ENCODE measurements at places on chromosomes 1 and 21.

DNA sequence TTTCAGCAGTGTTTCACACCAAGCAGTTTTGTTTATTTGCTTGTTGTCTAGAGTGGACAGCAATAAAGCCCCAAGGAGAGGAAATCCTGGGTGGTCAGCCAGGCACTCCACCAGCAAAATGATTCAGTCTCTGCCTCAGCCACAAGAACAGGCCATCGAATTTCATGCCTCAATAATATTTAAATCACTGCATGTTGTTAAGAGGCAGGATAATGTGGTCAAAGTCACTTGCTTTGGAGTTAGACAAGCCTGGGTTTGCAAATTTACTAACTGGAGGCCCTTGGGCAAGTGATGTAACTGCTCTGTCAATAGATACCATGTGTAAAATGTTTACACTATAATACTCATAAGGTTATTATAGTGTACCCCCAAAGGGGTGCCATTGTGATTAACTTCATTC lies 349.6 kb downstream of the LMO4 start:
- DNase-seq, result no peak

DNA sequence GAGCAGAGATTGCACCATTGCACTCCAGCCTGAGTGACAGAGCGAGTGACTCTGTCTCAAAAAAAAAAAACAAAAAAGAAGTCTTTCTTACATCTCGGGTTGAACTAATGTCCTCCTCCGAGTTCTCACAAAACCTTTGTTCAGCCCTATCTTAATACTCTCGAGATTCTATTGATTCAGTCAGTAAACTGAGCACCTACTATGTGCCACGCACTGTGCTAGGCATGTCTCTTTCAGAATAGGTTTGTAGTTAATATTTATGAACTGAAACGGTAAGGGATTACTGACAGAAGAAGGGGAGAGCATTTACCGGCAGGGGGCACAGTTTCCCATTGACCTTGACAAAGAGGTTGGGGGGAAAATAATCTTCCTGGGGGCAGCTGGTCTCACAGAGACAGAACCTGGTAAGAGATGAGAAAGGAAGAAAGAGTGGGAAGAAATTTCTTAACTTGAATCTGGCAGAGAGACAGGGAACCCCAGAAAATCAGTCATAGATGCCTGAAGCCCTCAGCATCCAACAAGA lies 3.4 kb downstream of the PIAS3 start:
- no peak for DNase-seq

DNA sequence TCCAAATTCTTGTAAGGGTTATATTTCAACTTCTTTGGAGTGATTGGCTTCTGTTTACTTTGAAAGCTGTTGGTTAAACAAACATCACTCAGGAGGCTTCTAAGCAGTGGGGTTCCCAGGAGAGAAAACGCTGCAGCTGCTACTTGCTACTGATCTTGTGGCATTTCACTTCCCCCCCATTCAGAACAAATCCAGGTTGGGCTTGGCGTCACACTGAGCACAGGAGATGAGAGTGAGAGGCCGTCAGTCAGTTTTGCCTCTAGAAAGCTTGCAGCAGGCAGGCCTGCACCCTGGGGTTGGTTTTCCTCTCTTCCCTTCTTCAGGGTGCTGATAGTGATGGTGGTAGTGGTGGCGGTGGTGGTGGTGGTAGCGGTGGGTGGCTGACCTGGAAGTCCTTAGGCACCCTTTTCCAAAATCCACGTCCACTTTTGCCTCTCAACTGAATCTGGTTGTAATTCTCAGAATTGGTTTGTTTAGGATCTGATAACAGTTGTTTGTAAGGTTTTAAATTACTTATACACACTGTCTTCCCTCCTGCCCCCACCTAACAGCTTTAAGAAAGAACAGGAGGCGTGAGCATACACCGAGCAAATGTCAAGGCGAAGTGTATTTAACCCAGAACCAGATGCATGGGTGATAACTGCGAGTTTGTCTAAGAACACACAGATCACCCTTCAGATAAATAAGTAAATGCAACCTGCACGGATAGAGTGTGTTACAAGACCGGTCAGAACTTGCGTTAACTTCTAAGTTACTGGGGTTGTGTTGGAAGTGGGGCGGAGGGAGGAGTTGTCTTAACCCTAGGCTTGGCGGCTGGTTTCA lies 3.2 kb upstream of the PROX1 start:
- no peak for DNase-seq

DNA sequence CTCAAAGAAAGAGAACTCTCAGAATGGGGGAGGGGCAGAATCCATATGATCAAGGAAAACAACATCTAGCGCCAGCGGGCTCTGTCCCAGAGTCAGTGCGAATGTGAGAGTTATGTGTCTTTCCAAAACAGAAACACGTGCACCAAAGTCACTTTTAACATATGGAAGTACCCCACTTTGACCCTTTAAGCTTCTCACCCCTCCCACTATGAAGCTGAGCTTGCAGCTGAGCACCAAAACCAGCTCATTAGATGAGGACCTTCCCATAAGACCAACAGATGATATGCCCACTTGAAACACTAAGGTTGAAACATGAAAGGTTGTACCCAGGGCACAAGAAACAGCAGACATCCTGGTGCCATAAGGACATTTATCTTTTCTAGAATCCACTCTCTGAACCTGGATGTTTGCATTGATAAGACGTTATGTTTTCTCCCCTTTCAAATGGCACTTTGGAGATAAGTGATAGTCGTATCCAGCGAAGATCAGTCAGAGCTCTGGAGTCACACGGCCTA lies 171.0 kb downstream of the TGFBR3 start:
- no peak for DNase-seq

DNA sequence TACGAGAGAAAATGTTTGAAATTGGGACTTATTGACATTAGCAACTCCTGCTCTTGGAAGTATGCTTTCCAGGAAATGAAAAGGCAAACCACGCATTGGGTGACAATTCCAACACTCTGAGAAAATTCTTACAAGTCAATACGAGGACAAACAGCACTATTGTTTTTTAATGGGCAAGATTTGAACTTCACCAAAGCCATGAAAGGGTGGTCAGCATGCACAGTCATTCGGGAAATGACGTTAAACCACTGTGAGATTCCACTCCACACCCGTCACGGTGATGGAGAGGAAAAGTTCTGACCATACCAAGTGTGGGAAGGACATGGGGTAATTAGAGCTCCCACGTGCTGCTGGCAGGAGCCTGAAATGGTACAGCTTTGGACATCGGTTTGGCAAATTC lies 12.2 kb upstream of the PRXL2B start:
- no peak for DNase-seq

DNA sequence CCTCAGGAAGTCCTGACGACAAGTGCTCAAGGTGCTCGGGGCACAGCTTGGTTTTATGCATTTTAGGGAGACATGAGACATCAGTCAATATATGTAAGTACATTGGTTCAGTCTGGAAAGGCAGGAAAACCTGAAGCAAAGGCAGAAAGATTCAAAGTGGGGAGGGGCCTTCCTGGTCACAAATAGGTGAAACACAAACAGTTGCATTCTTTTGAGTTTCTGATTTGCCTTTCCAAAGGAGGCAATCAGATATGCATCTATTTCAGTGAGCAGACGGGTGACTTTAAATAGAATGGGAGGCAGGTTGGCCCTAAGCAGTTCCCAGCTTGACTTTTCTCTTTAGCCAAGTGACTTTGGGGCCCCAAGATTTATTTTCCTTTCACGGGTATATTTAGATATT lies 8.9 kb upstream of the RNF187 start:
- no peak for DNase-seq

GRCh38 chr1:13823126-13823880 lies 123.3 kb downstream of the PRDM2 start:
- DNase-seq, result no peak

GRCh38 chr1:14098294-14098913 lies 398.4 kb downstream of the PRDM2 start:
- no peak for DNase-seq

- DNase-seq, result no peak
These were observed 60.2 kb downstream of the TOMM20 start for GRCh38 chr1:235068158-235069121.

- peak; percentile 17 for DNase-seq
These were observed 29.1 kb downstream of the IL12RB2 start for GRCh38 chr1:67336783-67337182.

DNA sequence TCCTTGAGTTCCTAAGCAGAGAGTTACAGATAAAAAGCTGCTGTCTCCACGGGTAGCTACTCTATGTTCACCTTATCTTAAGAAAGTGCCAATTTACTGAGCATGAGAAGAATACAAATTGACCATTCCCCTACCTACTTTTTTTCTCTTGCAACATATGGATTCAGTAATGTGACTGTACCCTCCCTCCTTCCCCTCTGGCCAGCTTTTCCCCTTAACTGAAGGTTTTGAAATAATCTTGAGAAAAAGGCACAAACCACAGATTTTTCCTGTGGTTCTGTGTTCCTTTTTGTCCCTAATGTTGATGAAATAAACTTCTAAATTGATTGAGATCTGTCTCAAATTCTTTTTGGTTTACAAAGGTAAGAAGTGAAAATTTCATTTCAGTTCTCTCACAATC lies 2.6 kb upstream of the CD2 start:
- no peak for DNase-seq

DNA sequence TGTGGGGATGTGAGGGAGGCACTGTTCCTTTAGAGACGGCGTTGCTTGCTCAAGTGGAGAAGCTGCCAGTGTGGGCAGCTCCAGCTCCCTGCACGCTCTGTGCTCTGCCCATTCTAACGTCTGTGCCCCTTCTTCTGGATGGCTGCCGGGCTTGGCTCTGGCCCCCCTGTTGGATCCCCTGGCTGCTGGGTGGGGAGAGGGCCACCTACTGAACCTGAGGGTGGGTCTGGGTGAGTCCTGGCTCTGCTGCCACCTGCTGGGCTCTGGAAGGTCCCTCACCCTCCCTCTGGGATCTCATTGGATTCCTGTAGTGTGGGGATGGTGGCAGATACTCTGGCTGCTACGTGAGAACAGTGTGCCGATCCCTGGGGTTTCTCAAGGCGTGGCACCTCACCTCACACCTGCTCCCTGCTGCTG lies 5.0 kb downstream of the PFKL start:
- DNase-seq, result peak; percentile 28
